ENCODE measurements at places on chromosomes 1 and 21.
A peak's percentile ranks its signal among the peaks of the same experiment; 100 is the strongest.

- DNase-seq: no peak
These were observed 35.2 kb downstream of the RAP1A start for GRCh38 chr1:111654839-111655238.

GRCh38 chr1:107920999-107921398, 44.0 kb downstream of the VAV3 start:
- no peak for DNase-seq

- no peak for DNase-seq
These were observed 185.9 kb upstream of the EDN2 start for GRCh38 chr1:41670217-41670957.

GRCh38 chr1:180503280-180503862, 994 bp upstream of the ACBD6 start:
- peak; percentile 35 for DNase-seq

DNA sequence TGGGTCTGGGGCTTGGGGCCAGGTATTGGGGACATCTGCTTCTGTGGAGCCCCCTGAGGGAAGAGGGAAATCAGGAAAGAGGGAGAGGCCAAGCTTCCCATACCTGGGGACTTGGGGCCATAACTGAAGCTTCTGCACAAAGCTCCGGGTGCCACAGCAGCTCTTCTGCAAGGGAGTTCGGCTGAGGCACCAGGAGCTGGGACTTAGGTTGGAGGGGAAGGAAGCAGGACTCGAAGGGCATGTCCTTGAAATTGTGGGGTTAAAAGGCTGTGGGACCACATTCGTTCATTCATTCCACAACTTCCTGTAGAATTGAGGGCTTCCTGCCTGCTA, 1.7 kb upstream of the EPS8L3 start:
- no peak for DNase-seq

DNA sequence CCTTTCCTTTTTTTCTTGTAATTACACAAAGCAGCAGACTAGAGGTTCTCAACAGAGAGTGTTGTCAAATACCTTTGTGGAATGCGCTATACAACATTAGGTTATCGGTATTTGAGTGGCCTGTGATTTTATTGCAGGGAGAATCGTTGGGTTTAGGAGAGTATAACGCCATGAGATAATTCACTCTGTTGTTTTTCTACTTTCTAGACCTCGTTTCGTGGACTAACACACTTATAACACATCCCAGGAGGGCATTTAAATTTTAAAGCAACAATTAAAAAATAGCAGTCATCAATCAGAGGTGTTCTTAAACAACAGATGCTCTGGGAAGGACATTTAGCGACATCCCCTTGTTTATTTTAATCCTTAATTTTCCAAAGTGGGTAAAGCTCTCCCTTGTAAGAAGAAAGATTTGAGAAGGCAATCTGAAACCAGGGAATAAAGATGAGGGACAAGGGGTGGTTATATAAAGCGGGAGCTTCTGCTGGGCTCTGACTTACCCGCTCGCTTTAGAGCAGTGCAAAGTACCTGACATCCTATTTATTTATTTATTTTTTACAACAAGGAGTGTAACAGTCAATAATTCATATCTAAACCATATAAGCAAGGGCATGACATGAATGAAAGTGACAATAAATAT, 4.9 kb downstream of the PBX1 start:
- no peak for DNase-seq

GRCh38 chr1:65804584-65804983, 11.9 kb downstream of the PDE4B start:
- DNase-seq: no peak

GRCh38 chr1:152770411-152770810, 4.5 kb upstream of the LCE1F start:
- no peak for DNase-seq

DNA sequence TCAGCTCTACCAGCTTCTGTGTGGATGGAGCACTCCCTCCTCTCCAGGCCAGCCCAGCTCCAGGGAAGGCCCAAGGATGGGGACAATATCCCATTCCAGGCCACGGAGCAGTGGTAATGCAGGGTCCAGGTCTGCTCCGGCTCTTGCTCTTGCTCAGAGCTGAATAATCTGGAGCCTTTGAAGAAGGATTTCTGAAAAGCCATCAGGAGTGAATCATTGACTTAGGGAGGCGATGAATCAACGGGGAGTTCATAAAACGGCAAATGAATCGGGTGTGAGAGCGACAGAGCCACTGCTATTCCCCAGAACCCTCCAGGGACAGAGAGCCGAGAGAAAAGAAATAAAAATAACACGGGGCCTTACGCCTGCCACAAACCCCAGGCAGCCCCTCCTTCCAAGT, 7.7 kb downstream of the POU3F1 start:
- no peak for DNase-seq

DNA sequence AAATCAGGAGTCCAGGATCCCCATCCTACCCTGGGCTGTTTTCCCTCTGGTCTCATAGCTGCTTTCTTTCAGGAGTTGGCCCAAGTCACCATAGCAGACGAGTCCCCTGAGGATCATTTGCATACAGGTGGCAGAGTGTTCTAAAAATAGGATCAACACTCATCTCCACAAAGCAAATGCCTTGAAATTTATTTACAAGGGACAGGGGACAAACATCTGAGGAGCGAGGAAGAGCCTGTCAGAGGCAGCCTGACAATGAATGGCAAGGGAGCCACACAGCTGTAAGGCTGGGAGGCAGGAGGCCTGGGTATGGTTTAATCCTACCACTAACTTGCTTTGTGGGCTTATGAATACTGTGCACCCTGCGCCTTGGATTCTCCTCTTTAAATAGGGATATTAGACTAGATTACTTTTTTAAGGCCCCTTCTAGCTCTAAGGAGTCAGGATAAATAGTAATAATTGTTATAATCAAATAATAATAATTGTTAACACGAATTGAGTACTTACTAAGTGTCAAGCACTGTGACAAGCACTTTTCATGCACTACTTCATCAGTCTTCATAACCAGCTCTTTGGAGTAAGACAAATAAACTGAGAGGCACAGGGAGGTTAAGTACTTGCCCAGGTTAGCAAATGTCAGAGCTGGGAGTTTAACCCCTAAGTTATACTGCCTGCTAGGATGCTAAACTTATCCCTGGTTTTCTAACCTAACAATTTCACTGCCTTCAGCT, 34.5 kb downstream of the RAB3B start:
- no peak for DNase-seq

GRCh38 chr1:23720256-23720995, 22.8 kb upstream of the ELOA start:
- DNase-seq: no peak

GRCh38 chr1:20712215-20712577, 5.6 kb downstream of the KIF17 start:
- DNase-seq: no peak

- DNase-seq: peak; percentile 78
These were observed 22.6 kb downstream of the COL18A1 start for GRCh38 chr21:45427331-45428271.

GRCh38 chr1:25568090-25568833, 24.9 kb downstream of the LDLRAP1 start:
- peak; percentile 67 for DNase-seq

GRCh38 chr1:193176113-193176512, 10.3 kb downstream of the B3GALT2 start:
- DNase-seq: no peak

DNA sequence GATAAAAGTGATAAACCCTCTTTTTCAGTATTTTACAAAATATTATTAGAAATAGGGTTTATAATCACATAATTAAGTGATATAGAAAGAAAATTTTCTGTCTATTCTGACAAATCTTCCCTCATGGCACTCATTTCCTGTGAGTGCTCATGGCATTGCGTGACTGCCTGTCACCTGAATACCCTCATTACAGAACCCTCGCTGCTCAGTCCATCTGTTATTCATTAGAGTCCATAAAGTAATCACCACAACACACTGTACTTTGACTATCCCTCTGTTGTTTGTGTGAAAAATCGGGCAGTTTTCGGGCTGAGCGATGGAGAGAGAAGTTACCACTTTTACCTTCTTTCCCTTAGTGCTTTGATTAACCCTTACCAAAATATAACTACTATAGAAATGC, 100.4 kb upstream of the BRINP3 start:
- DNase-seq: no peak

GRCh38 chr1:109485001-109485400, 1.3 kb downstream of the ATXN7L2 start:
- no peak for DNase-seq

- DNase-seq: no peak
These were observed 4.5 kb downstream of the EPHA2 start for GRCh38 chr1:16151196-16151994.

DNA sequence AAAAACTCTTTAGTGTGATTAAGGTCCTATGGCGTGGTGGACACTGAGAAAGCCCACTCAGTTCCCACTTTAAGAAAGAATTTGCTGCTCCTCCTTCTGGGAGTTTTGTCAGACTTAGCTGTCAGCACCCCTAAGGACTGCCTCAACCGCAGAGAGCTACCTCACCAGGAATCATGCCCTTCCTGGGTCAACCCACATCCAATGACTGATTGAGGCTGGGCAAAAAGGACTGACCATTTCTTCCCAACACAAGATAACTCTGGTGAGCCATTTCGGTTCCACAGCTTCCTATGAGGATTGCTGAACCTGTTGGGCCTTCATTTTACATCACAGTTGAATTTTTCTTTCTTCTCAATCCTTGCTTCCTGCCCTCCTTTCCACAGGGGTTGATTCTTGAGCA, 197.9 kb downstream of the NCAM2 start:
- DNase-seq: no peak

GRCh38 chr1:59733443-59734141, 81.2 kb upstream of the HOOK1 start:
- DNase-seq: no peak

GRCh38 chr21:25772686-25773085, 37.9 kb downstream of the GABPA start:
- DNase-seq: no peak

DNA sequence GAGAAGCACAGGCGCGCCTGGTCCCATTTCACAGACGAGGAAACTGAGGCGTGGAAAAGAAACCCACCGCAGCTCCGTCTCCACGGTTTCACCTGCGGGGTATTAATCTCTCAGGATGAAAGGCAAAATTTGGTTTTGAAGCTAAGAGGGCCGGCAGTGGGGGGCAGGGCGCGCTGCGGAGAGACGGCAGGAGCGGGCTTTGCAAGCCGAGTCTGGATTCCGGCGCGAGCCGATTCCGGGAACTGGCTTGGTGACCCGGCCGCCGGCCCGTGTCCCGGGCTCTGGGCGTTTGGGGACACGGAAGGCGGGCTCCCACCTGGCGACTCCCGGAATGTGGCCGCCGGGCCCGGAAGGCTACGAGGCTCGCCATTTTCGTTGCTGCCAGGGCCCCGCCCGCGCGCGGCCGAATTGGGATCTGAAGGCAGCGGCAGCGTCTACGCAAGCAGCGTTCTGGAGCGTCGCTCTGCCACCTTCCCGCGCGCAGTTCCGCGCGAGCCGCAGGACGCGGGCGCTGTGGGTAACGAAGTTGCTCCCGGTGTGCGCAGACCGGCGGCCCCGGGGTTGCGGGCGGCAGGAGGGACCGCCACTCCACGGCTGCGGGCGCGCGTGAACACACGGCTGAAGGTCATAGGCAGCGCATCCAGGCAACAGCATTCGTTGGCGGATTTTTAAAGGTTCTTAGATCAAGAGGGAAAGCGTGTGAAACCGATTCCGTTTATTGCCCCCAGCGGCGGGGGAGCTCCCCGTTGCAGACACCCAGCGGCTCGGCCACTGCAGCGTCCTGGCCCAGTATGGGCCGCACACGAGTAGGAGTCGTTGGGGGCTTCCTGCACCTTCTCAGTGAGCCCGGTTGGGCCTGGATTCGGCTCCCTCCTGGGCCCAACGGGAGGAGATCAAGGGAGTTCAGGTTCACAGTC, 5.4 kb upstream of the PRDM16 start:
- DNase-seq: no peak

All from Calu3 (cell line).